Pons (tissue), 1 donor: ENCODE measurements at places on chromosomes 7 and 10.

GRCh38 chr10:75957314-75958120, 526.1 kb downstream of the LRMDA start:
- no peak for DNase-seq

DNA sequence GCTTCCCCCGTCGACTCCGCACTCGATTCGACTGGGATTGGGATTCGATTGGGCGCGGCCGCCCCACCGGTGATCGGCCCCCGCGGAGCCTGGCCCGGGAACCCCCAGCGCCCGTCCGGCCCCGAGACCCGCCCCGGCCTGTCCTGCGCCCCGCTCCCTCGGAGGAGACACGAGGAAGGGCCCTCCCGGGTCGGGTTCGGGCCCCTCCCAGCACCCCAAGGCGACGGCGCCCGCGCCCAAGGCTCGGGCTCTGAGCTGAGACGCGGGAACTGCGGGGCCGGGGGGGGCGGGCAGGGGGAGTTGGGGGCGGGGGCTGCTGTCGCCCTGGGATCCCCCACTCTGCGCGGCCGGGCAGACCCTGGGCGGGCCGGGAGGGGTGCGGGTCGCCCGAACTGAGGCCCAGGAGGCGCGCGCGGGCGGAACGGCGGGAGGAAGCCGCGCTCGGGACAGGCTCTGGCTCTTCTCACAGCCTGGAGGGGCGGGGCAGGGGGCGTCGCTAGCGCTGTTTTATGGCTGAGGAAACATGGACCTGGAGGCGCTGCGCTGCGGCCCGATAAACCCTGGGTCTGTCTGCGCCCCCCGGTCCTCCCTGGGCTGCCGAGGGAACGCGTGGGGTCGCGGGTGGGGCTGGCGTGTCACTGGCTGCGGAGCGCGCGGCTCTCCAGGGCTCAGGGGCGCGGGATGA, 1.7 kb upstream of the NKX6-2 start:
- no peak for DNase-seq

- peak; percentile 97 for DNase-seq
Measured at GRCh38 chr7:100428199-100428966, at the start of gene ZCWPW1. Gene ZCWPW1 (minus strand): TSS chr7:100428703. CDS start chr7:100420649, 8,054 bp downstream.

- DNase-seq, result no peak
Measured at GRCh38 chr10:96138102-96138501, 8.0 kb downstream of the ZNF518A start.

- DNase-seq, result peak; percentile 79
Measured at GRCh38 chr10:19828278-19829049, 12.2 kb downstream of the PLXDC2 start.

DNA sequence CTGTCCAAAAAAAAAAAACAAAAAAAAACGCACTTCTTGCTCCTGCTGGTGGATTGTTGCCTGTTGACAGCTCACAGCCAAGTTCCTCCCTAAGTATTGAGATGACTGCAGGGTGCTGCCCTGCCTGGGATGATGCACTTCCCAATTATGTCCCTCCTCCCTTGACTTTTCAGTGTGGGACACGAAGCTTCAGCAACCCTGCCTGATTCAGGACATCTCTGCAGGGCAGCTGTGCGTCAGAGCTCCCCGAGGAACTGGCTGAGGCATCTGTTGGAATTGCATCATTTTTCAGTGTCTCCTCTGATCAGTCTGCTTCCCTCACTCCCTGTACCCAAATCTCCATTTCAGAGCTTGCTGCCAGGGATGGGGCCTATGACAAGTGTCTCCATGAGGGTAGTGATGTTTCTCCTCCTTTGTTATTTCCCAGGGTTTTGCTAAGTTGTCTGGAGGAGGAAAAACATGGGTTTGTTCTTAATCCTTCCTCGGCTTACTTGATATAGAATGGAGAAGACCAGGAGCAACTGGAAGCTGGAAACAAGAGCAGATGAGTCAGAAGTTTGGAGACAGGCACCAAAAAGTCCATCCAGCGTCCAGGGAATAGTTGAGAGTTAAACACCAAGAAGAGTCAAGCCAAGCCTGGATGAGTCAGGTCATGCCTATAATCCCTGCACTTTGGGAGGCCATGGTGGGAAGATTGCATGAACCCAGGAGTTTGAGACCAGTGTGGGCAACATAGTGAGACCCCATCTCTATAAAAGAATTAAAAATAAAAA, 355.1 kb downstream of the GALNT17 start:
- DNase-seq, result no peak

- DNase-seq, result peak; percentile 70
Measured at GRCh38 chr10:125160856-125161706, 718 bp upstream of the CTBP2 start.

- peak; percentile 25 for DNase-seq
Measured at GRCh38 chr10:61635932-61636331, 26.8 kb upstream of the CABCOCO1 start.

- no peak for DNase-seq
Measured at GRCh38 chr7:2802504-2803341, 41.4 kb downstream of the GNA12 start.

GRCh38 chr7:131995324-131995723, 438.9 kb upstream of the PODXL start:
- DNase-seq, result no peak

GRCh38 chr10:13993169-13993568, 337.6 kb downstream of the FRMD4A start:
- no peak for DNase-seq
